ENCODE measurements at places on chromosomes 6 and 20.

- DNase-seq: peak; percentile 66
Measured at GRCh38 chr6:165884813-165885765, 222.0 kb upstream of the PDE10A start.

DNA sequence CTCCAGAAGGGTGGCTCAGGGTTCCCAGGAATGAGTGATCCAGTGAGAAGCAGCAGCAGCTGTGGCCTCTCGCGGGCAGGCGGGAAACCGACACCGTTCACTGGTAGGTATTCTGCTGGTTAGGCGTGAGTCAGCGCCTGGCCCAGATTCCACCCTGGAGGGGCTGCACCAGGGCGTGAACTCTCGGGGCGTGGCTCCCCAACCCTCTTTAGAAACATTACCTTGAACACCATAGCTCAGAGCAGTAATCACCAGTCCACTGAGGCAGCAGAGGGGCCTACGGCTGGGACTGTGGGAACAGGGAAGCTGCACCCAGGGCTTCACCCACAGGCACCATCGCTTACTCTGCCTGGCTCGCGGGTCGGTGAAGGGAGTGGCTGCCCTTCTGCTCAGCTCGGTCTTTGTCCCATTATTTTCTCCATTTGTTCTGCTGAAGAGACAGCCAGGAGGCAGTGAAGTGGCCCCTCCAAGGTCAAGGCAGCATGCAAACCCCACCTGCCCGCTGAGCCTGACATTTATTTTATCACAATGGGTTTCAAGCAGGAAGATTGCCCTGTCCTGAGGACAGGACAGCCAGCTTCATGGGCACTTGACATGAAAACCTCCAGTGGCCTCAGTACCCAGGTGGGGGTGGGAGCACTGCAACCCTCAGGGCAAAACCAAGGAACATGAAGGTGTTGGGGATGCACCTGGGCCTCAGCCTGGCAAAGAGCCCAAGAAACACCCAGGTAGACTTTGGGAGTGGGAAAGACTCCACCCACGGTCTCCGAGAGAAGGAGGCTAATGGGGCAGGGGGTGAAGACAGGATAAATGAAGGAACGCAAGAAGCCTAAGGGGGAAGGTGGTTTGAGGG lies 51.0 kb upstream of the CD93 start:
- no peak for DNase-seq

- DNase-seq: no peak
Measured at GRCh38 chr6:24740861-24741260, 21.9 kb upstream of the C6orf62 start.

GRCh38 chr20:47971058-47971791 lies 185.9 kb upstream of the SULF2 start:
- DNase-seq: no peak

- DNase-seq: no peak
Measured at GRCh38 chr6:4380881-4381281, 245.5 kb upstream of the ECI2 start.

DNA sequence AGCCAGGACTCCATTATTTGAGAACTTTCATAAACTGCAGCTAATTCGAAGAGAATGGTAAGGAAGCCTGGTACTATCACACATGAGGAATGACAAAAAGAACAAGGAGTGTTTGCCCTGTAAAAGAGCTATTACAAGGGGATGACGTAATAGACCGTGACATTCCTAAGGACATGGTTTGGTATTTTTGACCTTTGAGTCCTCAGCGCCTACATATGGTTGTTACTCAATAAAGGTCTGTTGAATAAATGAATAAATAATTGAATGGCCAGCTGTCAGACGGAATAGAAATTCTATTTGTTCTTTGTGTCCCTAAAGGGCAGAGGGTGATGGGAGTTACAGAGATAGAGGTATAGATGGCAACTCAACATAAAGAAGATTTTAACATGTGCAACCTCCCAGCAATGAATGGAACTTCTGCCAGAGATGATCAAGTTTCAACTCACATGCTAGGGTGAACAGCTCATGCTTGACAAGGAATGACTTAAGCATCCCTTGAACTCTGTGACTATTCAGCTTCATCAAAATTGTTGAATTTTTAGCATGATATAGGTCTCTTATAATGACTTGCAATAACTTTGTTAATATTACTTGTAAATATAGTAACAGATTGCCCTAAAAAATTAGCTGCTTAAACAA lies 115.4 kb downstream of the TENT5A start:
- DNase-seq: no peak

DNA sequence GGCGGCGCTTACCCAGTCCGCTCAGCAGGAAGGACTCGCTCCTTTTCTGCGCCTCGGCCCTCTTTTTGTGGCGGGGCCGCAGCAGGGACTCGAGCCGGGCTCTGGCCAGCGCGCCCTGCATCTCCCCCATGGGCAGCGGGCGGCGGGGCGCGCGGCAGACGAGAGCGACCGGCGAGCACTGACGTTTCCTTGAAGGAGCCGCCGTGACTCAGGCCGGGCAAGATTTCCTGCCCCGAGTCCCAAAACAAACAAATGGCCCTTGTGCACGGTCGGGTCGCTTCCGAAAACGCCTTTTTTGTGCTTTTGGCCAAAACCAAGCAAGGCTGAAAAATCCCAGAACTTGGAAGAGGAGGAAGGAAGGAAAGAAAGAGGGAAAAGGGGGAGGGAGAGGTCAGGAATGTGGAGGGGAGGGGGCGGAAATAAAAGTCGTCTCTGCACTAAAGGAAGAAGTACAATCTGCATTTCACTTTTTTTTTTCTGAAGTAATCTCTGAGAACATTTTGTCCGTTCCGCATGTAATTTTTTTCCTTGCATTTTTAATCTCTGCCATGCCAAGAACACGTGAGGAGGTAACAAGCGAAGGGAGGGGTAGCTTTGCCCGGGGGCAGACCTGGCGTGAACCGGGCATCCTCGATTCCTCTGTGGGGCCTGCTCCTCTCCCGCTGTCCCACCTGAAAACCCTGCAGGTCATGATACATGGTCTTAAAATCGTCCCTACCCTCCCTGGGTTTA lies 123.3 kb upstream of the SLC2A12 start:
- peak; percentile 36 for DNase-seq

DNA sequence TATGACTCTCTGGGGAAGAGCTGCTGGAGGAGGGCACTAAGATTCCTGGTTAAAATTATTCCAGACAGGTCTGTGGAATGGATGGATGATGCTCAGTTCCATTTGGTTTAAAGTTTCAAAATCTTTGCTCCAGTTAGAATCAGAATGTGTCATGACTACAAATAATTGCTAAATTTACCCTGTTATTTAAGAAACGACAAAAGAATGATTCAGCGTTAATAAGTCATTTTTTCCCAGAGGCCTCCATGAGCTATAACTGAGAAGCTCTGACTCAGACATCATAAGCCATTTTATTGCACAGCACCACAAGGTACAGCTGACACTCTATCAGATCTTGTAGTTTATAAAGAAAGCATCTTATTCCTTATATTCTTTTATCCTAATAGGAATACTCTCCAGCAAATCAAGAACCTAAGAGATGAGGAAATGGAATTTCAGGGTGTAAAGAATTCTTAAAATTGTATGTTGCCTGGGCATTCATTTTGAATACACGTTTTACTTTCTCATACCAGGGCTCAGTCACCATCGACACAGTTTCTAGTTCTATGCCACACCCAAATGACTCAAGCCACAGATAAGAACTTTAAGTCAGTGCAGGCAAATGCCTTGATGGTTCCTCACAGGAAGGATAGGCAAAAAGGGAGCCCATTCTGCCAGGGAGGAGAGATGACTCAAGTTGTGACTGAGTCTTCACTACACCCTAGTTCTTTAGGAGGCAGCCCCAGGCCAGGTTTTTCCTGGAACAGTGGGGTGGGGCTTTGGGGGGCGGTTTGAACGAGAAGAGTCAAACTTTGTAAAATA lies 636.0 kb downstream of the MMUT start:
- no peak for DNase-seq

DNA sequence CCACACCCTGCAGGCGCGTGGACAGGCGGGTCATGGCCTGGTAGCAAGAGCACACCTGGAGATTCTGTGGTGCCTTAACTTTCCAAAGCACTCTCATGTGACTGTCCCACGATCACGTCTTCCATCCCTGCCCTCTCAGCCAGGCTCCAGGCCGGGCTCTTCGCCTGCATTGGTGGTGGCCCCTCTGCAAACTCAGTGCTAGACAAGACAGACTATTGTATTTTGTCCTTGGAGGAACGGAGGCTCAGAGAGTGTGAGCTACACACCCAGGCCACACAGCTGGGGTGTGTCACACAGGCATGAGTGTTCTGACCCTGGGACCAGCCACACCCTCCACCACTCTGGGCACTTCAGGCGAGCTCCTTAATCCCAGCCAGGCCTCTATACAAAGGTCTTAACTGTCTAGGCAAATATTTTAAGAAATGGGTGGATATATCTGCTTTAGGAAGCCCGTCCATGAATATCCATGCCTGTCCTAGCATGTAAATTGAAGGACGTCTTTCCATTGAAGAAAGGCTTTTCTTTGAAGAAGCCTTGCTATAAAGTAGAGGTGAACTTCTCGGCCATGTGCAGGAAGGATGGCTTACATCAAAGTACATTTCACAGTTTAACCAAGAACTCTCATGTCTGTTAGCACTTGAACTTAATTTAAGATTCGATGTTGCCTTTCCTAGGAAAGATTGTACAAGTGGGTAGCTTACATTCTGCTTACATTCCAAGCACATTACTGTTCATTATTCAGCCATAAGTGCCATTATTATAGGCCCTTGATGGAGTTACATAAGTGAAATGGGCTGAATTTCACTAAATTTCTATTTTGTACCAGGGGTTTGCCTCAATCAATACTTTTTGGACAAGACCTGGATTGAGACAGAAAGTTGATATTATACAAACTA lies 263.9 kb downstream of the DLL1 start:
- DNase-seq: no peak

- no peak for DNase-seq
Measured at GRCh38 chr6:52704060-52704459, 33.1 kb downstream of the TMEM14A start.

Data from activated T-cell treated with anti-CD3 and anti-CD28 coated beads for 24 hours (primary cell).